HEK293T (cell line): ENCODE measurements at places on chromosomes 2 and 18.

DNA sequence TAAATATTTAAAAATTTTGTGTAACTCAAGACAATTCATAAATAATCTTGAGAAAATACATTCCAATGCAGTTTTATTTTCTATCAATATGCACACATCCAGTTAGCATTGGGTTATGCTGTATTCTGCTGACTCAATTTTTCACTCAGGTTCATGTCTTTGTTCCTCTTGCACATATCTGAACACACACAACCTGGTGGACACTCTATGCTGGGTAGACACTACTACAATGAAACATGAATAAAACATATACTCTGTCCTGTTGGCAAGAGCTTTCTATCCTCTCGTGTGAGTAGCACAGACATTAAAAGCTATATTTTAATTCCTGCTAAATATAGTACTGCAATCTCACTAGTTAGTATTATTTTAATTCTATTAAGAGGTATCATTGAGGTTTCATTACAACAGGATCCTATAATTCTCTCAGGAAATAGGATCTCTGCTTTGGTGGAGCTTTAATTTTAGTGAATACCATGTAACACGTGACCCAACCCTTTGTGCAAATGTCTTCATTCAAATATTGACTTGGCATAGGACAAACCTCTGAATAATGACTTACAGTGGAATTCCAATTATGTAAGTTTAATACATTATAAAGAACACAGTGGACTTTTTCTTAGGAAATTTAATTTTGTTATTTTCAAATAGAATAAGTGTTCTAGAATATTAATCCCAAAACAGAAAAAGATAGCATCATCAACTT, 342.3 kb upstream of the TMEFF2 start:
- DNase-seq = no peak

- DNase-seq = no peak
Measured at GRCh38 chr2:233470011-233470687, 96.4 kb downstream of the USP40 start.

DNA sequence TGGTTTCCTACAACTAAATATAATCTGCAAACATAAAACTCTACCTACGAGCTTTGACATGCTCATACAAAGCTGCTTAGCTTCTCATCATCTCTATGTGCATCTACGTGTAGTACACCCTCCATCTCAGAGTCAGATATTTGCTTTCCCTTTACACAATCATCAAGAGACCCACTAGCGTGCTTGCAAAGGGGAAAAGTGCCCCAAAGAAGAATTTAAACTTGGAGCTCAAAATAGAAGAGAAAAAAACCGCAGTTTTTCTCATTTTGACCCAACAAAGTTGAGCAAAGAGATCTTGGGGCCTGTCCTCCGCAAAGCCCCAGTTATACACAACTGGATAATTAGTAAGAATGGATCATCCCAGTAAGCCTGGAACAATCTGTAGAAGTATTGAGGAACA, 104.1 kb downstream of the PAX3 start:
- no peak for DNase-seq

DNA sequence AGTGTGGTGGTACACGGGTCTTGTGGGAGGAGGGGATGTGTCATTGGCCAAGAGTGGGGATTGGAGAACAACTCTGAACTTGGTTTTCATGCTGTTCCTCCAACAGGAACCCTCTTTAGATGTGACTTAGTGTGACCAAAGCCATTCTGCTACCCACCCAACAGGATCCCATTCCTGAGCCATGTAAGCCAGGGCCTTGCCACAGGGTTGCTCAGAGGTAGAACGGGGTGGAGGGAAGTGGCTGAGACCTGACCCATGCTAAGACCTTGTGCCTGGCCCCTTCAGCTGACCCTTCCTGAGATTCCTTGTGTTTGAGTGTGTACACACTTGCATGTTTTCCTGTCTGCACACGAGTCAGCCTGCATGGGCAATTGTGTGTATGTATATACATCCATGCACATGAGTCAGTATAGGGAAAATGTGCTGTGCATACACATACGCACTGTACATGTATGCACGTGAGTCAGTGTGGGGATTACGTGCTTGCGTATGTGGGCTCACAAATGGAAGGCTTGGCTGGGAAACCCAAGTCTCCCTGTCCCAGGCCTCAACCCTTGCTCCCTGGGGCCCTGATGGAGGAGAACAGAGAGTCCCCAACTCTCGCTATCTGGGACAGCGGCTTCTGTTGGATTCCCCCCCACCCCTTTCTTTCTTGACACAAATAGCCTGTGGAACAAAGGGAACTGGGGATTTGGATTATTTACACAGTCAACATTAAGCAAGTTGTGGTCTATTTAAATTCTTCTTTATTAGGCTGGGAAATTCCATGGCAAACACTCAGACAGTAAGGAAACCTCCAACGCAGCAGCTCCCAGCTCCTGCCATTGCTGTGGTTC, 339.8 kb downstream of the DYSF start:
- DNase-seq = no peak

DNA sequence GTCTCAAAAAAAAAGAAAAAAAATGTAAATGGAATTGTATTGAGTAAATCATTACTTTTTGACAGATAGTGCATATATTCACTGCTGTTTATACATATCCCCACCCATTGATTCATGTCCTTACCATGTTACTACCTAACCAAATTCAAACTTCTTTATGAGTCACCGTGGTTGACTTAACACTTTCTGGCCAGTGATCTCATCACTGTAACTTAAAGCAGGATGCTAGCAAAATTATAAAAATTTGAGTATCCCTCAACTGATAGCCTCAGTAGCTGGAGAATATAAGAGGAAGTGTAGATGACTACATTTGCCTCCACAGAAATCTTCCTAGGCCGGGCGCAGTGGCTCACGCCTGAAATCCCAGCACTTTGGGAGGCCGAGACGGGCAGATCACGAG, 13.4 kb downstream of the CNOT9 start:
- DNase-seq = no peak

GRCh38 chr2:144548532-144549191, 28.7 kb upstream of the ZEB2 start:
- DNase-seq = no peak

GRCh38 chr2:160062292-160063005, at the start of gene PLA2R1:
TSS of gene PLA2R1 (minus strand) at chr2:160062615. CDS start at chr2:160062403, 212 bp downstream.
- DNase-seq = no peak

- DNase-seq = peak; percentile 72
Measured at GRCh38 chr2:45938649-45939511, 287.4 kb downstream of the PRKCE start.

GRCh38 chr2:44097322-44097907, 71.3 kb upstream of the PPM1B start:
- DNase-seq = no peak

- DNase-seq = no peak
Measured at GRCh38 chr2:232126301-232127099, 165.0 kb downstream of the DIS3L2 start.

DNA sequence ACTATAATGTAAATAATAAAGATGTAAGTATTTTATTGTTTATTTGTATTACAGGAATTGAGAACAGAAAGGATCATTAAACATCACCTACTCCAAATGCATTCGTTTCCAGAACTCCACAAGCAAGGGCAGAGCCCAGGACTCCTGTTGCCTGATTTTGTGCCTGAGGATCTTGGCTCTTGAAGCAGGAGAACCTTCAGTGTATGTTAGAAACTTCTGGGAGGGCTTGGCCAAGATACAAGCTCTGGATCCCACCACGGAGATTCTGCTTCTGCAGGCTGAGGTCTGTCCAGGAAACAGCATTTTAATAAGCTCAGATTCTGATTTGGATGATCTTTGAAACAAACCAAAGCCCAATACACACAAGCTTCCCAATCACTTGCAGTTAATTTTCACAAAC, 142.4 kb upstream of the SOX11 start:
- DNase-seq = no peak

DNA sequence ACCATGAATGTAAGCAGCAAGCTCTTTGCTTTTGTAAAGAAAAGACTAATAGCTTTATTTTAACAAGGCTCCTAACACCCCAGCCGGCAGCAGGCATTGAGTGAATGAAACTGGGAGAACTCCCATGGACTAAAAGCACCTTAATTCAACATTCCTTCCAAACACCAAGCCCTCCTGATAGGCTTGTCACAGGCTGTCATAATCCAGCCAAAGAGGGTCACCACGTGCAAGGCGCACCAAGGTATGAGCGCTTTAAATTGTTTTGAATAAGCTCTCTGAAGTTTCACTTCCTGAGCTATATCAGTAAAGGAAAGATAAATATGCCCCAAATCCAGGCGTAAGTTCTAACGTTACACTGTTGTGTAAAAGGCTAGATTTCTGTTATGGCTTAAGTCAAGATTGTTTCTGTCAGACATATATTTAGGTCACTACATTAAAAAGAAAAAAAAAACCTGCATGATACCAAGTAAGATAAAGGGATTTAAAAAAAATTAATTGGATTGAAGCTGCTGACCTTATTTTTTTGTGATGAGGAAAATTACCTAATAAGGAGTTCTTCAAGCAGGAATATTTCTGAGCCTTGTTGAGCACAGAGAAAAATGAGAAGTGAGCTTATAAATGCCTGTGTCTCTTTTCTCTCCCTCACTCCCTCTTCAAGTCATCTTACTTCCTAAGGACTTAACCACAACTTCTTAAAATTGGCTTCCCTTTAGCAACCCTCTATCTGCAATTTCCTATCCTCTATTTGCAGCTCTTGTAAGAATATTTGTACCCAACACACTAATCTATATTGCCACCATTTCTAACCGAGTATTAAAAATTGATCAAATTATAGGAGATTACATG, 136.1 kb upstream of the NRP2 start:
- DNase-seq = no peak

- no peak for DNase-seq
Measured at GRCh38 chr2:86633155-86633651, 9.5 kb upstream of the RNF103 start.

DNA sequence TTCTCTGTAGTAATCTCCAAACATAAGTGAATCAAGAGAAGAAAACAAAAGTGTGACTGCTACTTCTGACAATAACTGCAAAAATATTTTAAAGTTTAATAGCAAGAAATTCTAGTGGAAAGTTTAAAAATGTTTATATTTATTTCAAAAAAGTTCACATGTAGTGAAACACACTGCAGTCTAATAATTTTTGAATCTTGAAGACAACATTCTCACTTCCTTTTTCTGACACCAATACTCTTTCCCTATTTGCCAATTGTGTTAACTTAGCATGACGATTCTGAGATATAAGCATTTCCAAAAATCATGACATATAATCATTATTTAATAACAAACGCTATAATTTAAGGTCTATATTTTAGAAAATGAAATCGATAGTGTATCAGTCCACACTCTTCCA, 429.1 kb upstream of the PKDCC start:
- no peak for DNase-seq

DNA sequence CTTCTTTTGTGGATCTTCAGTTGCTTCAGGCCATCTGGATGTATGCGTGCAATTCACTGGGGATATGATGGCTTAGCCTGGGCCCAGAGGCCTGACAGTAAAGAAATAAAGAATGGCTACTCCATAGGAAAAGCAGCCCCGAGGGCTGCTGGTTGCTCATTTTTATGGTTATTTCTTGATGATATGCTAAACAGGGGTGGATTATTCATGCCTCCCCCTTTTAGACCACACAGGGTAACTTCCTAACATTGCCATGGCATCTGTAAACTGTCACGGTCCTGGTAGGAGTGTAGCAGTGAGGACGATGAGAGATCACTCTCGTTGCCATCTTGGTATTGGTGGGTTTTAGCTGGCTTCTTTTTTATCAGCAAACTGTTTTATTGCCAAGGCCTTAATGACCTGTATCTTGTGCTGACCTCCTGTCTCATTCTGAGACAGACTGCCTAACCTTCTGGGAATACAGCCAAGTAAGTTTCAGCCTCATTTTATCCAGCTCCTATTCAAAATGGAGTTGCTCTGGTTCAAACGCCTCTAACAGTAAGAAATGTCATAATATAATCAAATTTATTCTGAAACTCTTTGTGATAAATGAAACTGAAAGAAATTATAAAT, 60.5 kb downstream of the DSEL start:
- DNase-seq = no peak

GRCh38 chr2:30315391-30316063, 84.2 kb downstream of the LBH start:
- no peak for DNase-seq

DNA sequence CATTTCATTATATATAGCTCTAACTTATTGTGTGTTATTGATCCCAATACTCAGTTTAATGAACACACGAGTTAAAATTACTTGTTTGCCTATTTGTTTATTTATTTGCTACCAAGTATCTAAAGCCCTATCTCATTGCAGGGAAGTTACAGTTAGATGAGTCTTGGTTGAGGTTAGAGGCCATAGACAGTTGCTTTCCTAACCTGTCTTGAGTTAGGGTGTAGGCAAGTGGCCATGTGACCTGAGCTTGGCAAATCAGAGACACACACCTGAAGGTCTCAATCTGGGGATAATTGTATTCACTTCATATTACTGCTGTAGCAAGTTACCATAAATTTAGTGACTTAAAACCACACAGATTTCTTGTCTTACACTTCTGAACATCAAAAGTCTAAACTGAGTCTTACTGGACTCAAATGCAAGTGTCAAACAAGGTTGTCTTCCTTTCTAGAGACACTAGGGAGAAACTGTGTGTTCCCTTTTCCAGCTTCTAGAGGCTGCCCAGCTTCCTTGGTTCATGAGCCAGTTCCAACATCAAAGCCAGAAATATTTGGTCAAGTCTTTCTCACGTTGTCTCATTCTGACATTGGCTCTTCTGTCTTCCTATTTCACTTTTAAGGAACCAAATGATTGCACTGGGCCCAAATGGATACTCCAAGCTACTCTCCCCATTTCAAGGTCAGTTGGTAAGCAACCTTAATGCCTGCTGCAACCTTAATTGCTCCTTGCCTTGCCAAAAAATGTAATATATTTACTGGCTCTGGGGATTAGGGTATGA, 39.7 kb downstream of the COL3A1 start:
- no peak for DNase-seq

- DNase-seq = no peak
Measured at GRCh38 chr18:22387364-22387763, 30.4 kb downstream of the CTAGE1 start.

DNA sequence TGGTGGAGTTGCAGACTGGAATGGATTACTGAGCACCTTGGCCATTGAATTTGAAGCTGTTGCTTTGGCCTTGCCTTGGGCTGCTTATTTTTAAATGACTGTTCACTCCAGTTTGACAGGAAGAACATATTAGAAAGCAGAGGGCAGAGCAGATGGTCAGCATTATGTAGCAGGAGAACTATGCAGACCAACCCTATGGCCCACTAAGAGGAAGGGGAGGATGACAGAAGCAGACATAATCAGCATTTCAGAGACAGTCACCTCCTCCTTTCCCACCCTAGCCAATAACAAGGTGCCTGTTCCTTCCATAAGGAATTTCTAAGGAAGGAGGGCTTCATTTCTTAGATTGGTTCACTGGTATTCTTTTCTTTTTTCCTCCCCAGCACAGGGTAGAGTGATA, 2.4 kb downstream of the CHRNA1 start:
- DNase-seq = no peak

DNA sequence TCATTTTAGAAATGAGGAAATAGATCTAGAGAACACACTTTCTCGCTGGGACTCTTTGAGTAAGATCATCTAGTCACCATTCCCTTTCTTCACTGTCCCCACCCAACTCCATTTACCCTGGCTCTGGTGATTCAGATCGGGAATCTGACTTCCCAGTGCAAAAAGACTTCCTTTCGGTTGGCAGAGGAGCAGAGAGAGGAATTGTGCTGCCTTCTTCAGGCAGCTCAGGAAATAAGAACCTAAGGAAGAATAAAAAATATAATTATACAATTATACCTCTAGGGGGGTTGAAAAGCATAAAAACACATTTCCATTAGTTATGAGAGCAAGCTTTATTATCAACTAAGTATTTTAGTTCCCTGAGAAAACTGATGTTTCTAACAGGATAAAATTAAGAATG, 9.3 kb upstream of the MPP4 start:
- no peak for DNase-seq

GRCh38 chr2:40955635-40956034, 503.7 kb upstream of the SLC8A1 start:
- DNase-seq = no peak
